ENCODE measurements at places on chromosomes 12 and 14.
A peak's percentile ranks its signal among the peaks of the same experiment; 100 is the strongest.

- DNase-seq = no peak
These were observed 165.2 kb downstream of the VRK1 start for GRCh38 chr14:96962337-96962736.

DNA sequence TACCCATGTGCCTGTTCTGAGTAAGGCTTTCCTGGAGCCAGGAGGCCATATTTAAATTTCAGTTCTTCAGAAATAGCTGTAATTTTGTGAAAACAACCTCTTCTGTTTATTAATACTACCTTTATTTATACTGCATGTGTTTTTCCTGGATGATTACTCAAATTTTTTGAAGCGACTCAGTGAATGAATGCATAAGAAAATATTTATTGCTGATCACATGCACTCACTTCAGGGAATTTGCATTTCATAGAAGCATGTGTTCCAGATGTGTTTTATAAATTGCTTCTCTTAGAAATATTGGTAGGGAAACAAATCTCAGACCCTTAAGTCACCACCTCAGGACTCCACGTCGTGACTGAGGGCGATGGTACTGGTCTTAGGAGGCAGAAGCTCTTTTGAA lies 21.8 kb upstream of the DCN start:
- no peak for DNase-seq

DNA sequence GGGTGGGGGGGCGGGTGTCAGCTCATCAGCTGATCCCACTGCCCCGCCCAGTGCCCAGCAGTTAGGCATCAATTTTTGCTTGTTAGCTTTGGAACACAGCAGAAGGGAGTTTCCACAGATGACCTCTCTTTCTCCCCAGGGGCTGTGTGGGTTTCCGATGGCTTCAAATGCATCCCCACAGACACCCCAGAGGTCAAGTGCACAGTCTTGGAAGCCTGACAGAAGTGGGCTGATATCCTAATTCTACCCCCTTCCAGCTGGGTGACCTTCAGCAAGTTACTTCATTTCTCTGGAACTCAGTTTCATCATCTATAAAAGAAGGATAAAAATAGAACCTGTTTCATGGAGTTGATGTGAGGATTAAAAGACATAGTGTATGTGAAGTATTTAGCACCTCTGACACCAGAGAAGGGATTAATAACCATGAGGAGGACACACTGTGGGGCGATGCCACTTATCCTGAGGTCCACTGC lies 22.0 kb downstream of the TTC9 start:
- no peak for DNase-seq

DNA sequence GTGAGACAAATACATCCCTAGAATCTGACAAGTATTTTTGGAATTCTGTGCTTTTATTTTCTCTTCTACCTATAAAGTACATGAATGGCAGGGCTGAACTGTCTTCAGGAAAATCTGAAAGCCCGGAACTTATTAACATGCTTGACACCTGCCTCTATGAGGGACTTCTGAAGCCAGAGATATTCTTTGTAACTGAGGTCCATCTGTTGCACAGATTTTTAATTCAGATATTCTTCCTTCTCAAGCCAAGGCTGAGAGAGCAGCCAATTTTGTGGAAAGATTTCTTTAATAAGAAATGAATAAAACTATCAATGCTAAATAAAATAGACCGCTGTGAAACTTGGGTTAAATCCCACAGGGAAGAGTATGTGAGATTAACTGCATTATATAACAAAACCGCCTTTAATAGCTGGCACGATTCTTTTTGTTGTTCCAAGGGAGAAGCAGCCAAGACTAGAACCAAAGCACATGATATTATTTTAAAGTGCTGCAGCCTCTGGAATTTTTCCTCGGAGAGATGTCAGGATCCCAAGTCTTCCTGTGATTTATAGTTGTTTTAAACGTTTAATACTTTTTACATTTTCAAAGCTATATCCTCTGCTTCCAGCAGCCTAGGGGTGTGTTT lies 148.9 kb downstream of the CRADD start:
- DNase-seq = no peak

DNA sequence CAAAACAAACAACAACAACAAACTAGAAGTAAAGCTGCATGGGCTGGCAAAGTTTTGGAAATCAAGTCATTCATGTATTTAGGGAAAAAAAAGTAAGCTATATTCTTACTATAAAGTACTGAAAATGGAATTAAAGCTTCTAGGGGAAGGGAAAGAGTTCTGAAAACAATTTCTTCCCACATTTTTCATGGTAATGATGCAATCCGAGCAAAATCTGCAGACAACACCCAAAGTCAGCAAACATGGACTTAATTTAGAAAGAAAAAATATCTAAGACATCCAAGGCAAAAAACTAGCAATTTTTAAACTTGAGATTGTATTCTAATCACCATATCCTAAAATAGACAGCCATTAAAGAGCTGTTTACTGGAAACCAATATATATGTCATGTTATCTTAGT lies 86.3 kb downstream of the LRP6 start:
- DNase-seq = no peak

GRCh38 chr14:77436042-77436441 lies 12.7 kb upstream of the NOXRED1 start:
- DNase-seq = no peak

DNA sequence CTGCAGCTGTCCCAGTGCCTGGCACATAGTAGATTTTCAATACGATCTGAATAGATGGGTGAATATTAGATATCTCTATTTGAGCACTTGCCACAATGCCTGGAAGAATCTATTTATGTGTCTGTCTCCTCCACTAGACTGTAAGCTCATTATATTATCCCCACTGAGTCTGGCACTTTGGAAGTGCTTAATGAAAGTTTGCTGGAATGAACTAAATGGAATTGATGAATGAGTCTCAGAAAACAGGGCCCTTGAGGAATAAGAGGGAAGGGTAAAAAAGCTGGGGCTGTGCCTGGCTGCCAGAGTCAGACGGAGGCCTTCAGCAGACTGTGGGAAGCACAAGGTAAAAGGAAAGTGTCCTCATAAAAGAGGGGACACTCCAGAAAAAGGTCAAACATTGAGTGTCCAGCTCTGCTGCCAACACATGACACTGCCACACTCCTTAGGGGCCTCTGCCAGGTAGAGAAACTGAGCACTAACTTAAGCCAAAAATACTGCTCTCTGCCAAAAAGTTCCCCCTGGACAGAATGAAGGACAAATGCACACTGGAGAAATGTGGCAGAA lies 39.3 kb downstream of the GLT8D2 start:
- DNase-seq = no peak

- DNase-seq = no peak
These were observed 296.5 kb downstream of the TMEM132D start for GRCh38 chr12:129607301-129607700.

DNA sequence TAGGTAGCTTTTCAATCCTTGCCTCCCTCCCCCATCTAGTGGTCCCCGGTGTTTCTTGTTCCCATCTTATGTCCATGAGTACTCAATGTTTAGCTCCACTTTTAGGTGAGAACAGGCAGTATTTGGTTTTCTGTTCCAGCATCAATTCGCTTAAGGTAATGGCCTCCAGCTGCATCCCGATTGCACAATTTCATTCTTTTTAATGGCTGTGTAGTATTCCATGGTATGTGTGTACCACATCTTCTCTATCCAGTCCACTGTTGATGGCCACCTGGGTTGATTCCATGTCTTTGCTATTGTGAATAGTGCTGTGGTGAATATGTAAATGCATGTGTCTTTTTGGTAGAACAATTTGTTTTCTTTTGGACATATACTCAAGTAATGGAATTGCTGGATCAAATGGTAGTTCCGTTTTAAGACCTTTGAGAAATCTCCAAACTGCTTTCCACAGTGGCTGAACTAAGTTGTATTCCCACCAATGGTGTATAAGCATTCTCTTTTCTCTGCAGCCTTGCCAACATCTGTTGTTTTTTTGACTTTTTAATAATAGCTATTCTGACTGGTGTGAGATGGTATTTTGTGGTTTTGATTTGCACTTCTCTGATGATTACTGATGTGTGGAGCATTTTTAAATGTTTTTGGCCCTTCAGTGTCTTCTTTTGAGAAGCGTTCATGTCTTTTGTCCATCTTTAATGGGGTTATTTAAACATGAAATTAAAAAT lies 34.2 kb upstream of the ASPG start:
- no peak for DNase-seq

- DNase-seq = no peak
These were observed 9.0 kb upstream of the HOXC6 start for GRCh38 chr12:54019091-54019811.

GRCh38 chr12:37543131-37543965 lies 773.2 kb upstream of the ALG10B start:
- no peak for DNase-seq

DNA sequence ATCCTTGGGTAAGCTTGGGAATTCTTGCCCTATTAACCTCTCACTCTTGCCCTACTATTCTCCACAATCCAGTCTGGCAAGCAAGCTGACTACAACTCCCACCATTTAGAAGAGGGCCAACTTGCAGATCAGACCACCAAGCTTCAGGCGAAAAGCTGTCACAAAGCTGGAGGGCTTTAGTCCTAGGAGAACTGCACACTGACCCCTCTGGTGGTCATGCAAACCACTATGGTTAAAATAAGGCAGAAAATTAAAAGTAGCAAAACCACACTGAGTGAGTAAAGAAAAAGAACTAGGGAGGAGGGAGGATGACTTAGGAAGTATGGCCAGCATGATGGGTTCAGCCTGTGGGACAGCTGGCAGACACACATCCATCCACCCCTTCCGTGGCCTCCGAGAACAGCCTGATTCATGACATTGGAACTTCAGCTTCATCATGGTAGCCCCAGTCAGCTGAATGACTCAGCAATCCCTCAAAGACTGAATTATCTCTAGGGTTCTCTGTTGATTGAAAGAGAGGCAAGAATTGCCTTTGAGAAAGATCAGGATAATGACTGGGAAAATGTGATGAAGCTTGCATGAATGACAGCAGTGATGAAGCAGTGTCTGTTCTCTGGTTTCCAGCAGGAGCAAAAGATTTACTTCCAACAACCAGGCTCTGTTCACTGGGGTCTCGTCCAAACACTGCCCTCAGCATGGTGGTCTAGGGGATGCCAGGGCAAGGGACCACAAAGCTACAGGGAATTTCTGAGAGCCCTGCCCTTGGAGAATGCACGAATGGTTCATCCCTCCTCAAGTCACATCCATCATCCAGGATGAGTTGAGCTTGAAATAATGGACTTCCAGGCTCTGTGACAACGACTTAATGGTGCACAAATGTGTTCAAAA lies 24.4 kb downstream of the PITPNM2 start:
- DNase-seq = peak; percentile 75

DNA sequence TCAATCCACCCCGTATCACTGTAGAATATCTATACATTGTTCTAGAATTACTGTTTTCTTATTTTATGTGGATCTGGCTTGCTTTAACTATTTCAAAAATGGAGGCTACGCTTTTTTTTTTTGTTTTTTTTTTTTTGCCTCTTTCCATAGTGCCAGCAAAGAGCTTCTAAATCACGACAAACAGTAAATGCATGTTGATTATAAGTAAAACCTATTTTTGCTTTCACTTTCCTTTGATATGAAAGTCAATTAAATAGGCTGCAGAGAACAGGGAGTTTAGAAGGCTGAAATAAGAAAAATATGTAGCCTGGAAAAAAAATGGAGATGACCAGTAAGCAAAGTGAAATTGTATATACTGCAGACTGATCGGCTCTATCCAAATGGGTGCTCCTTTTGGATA lies 112.3 kb upstream of the AMIGO2 start:
- DNase-seq = no peak

- DNase-seq = no peak
These were observed 118.6 kb downstream of the TRMT5 start for GRCh38 chr14:60862283-60862682.

GRCh38 chr12:101297661-101298060 lies 17.8 kb downstream of the UTP20 start:
- no peak for DNase-seq

DNA sequence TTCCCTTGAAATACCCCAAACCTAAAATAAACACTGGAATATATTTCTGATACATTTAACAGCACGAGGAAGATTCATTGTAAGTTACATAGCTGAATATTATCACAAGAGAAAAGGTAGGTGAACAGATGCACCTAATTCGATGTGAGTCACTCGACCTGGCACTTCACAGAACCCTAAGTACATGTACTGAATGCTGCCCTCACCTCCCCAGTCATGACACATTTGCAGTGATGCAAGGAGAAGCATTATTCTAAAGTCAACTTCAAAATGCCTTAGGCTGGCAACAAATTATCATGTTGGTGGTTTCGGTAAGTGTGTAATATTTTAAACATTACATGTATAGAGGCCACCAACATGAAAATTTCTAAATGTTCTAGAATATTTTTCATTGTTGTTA lies 35.2 kb upstream of the TMTC2 start:
- no peak for DNase-seq

- no peak for DNase-seq
These were observed 68.5 kb upstream of the LGR5 start for GRCh38 chr12:71371122-71371521.

- no peak for DNase-seq
These were observed 113.6 kb downstream of the PEBP1 start for GRCh38 chr12:118249547-118249946.

DNA sequence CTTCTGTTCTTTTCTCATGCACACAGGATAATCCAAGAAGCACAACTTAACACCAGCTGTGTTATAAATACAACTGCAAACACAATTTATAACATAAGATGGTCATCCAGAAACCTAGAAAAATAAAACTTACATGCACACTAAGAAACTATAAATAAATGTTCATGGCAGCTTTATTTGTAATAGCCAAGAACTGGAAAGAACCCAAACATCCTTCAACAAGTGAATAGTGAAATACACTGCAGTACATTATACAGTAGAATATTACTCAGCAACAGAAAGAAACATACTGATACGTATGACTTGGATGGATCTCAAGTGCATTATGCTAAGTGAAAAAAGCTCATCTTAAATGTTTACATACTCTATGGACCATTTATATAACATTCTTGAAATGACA lies 132.7 kb downstream of the SPTSSA start:
- DNase-seq = no peak

GRCh38 chr12:56572288-56572687 lies 50.7 kb downstream of the RBMS2 start:
- DNase-seq = no peak

GRCh38 chr14:100589071-100589759 lies 2.0 kb upstream of the BEGAIN start:
- DNase-seq = no peak

GRCh38 chr12:65490250-65490649 lies 211.8 kb downstream of the MSRB3 start:
- DNase-seq = no peak

GRCh38 chr14:53441789-53442188 lies 288.7 kb upstream of the DDHD1 start:
- no peak for DNase-seq

DNA sequence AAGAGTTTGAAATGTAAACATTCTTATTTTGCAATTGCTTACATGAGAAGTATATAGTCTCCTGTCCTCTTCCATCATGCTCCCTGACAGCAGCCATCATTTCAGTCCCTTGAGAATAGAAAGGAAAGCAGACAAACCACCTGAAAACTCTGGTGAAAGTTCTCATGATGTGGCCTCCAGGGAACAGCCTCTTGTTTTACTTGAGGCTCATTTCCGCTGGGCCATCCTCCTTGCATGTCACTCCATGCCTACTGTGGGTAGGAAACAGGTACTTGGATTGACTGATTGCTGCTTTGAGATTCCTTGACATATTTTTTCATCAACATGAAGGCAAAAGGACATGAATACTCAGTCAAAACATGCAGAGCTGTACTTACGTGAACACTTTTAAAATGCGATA lies 6.0 kb downstream of the SYT1 start:
- DNase-seq = no peak
